Cortex of kidney (tissue), 1 donor: ENCODE measurements at places on chromosomes 5 and 9.

DNA sequence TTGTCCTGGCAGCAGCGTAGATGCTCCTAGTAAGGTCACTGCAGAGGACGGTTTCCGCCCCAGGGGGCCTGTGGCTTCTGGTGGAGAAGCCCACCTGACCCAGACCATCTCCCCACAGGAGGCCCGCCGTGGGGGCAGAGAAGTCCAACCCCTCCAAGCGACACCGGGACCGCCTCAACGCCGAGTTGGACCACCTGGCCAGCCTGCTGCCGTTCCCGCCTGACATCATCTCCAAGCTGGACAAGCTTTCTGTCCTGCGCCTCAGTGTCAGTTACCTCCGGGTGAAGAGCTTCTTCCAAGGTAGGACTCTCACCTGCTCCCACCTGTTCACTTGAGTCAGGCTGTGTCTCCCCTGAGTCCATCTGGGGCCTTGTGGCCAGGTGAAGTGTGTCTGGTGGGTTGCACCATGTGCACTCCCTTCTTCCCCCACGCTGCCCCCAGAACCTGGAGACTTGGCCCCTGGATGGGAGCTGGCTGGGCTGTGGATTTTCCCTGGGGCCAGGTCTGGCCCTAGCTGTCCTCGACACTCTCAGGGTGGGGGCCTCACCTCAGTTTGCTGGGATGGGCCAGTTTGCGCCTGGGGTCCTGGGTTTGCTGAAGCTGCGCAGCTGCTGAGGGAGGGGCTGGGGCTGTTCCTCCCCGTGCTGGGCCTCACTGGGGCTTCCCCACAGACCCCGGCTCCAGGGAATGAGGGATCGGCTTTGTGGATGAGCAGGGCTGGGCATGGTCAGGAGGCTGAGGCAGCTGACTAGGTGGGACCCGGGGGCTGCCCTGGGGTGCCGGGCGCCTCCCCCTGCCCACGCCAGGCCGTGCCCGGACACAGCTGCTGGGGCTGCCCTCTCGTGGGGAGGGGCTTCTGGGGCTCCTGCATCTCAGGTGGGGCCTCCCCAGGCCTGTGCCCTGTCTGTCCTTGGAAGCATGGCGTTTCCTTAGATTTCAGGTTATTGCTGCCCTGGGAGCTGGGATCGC is 32.4 kb downstream of the AHRR start:
- no peak for DNase-seq

- DNase-seq: no peak
Measured at GRCh38 chr9:4303006-4303405, 3.1 kb upstream of the GLIS3 start.

- DNase-seq: no peak
Measured at GRCh38 chr9:131394464-131395156, 724 bp downstream of the PRRC2B start.

- DNase-seq: no peak
Measured at GRCh38 chr9:130191749-130192120, 19.5 kb downstream of the NCS1 start.

DNA sequence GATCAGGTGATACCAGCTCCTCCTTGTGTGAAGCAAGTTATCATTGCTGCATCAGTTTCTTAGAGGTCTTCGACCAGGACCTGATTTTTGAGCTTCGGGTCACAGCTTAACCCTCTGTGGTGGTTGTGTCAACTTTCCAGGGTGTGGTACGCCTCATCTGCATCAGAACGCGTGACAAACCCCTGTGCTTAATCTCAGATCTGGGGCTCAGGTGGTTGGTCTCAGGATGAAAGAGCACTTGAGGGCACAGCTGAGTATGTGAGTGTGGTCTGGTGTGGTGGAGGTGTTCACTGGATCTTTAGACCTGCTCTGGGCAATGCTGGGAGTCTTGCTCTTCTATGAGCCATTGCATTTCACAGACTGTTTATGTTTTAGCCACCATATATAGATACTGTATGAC is 64.1 kb downstream of the OSTF1 start:
- no peak for DNase-seq

- DNase-seq: no peak
Measured at GRCh38 chr5:73022471-73023169, 66.8 kb downstream of the FCHO2 start.

GRCh38 chr5:38585816-38586215 is 29.4 kb upstream of the LIFR start:
- DNase-seq: no peak

DNA sequence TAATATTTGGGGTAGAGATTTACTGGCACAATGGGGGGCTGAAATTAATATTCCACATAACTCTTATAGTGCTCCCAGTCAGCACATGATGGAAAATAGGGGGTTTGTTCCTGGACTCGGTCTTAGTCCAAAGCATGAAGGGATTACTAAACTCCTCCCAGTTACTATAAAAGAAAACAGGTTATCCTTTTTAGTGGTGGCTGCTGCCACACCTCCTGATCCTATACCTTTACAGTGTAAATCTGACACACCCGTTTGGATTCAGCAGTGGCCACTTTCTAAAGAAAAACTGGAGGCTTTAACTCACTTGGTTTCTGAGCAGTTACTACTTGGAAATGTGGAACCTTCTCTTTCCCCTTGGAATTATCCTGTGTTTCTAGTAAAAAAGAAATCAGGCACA is 572.9 kb upstream of the PTGER4 start:
- DNase-seq: no peak

GRCh38 chr5:155624597-155625241 is 611.2 kb downstream of the KIF4B start:
- no peak for DNase-seq

DNA sequence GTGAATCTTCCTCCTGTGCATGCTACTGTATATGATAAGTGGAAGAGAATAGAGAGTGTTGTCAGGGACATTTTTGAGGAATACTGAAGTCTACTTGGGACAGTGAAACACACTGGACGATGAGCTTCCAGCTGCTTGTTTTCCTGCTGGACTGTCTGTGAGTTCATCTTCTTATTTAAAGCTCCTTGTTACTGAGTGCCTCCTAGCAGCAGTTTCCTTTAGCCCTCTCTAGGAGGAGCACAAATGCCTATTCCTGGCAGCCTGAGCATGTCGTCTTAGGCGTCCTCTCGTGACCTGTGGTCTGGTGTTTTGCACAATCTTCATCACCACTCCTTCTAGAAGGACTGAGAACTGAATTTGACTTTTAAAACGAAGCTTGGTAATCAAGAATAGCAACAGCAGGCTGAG is 43.8 kb downstream of the ANKRD33B start:
- DNase-seq: no peak

- no peak for DNase-seq
Measured at GRCh38 chr5:169584998-169585451, 1.5 kb downstream of the SPDL1 start.

GRCh38 chr5:85998656-85999055 is 619.1 kb upstream of the COX7C start:
- DNase-seq: no peak

DNA sequence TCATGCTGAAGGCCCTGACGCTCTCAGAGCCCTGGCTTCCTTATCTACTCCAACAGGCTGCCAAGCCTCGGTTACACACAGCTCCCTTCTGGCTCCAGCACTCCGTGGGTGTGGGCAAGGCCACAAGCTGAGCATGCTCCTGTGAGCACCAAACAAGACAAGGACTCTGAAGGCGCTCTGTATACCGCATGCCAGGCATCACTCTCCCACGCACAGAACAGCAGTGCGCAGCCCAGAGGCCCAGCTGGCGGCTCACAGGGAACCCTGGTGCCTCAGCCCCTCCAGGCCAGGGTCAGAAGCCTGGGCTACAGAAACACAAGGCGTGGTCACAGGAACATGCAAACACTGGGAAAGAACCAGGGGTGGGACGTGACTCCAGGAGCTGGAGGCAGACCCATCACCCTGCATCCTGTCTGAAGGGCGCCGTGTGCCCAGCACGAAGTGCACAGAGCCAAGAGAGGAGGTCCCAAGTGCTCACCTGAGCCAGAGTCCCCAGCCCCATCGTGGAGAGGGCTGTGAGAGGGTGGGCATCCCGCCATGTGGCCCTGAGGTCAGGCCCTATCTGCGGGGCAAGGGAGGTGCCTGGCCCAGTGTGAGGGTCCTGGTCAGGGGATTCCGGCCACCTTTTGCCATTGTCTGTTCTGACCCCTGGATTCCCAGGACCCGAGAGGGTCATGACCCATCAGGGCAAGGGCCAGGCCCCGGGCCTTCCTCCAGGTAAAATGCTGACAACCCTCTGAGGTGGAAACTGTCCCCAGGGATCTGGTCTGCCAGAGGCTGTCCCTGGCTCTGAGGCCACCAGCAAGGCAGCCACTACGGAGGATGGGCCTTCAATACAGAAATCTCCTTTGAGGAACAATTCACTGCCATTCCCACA is 54.7 kb downstream of the COL23A1 start:
- DNase-seq: no peak

DNA sequence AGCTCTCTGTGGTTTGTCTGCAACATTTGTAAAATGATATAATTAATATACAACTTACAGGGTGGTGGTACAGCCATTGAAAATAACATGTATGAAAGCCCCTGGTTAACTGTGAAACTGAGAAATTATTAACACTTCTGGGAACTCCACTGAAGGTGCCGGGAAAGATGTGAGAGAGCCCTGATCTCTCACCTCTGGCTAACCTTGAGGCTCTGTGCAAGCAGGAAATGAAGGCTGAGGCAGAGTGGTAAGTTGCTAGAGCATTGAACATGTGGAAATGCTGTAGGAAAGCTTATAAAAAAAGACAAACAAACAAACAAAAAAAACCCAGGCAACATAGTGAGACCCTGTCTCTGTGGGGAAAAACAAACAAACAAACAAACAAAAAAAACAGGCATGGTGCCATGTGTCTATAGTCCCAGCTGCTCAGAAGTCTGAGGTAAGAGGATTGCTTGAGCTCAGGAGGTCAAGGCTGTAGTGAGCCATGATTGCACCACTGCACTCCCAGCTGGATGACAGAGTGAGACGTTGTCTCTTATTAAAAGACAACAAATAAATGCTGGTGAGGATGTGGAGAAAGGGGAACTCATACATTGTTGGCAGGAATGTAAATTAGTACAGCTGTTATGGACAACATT is 7.5 kb downstream of the CATSPER3 start:
- DNase-seq: no peak

GRCh38 chr5:17356551-17356950 is 139.1 kb downstream of the BASP1 start:
- DNase-seq: no peak

DNA sequence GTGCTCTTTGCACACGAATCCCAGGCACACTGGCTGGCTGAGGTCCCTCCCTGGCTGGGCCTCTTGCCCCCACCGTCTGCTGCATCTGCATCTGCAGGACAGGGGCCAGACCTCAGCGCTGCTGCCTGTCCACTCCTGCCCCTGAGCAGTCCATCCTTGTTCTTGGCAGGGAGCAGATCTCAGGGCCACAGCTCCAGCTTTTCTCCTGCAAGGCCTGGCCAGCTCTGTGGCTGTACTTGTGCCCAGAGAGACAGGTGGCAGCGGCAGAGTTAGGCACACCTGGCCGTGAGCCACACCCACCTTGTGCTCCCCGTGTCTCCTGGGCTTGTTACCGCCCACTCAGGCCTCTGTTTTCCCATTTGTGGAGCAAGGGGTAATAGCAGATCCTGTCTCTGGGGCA is 13.9 kb downstream of the NEK6 start:
- no peak for DNase-seq

- no peak for DNase-seq
Measured at GRCh38 chr5:76271836-76272235, 131.2 kb upstream of the IQGAP2 start.

DNA sequence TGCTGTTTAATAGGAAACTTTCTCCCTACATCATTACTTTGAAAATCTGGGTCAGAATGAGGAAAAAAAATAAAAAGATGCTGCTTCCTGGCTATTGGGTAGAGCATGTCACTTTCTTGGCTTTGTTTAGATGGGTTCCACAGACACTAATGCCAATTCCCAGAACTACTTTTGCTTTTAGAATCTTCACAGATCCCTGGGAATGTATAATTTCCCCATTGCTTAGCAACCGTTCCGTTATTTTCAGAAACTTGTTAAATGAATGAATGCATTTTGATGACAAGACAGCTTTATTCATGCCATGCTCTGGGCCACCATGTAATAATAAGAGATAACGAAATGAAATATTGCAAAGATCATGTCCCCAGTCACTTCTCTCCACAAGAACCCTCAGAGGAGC is 126.5 kb upstream of the TRPC7 start:
- DNase-seq: no peak

- DNase-seq: no peak
Measured at GRCh38 chr5:122183098-122183787, 53.9 kb downstream of the ZNF474 start.

GRCh38 chr9:93899609-93900435 is 55.3 kb downstream of the BARX1 start:
- no peak for DNase-seq

DNA sequence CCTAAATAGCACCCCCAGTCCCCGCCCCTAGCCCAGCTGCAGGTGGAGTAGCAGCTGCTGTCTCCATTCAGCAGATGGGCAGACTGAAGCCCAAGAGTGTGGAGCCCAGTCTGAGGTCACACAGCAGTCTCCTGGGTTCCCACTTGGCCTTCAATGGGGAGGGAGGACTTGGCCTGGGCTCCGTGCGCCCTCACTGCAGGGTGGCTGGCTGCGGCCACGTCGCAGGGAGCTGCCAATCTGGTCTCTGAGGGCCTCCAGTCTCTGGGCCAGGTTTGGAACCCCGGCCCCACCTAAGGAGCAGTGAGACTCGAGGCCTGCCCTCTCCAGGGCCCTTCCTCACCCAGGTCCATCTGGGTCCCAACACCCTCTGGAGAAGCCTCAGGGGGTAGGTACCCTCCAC is 7.4 kb downstream of the KIF12 start:
- no peak for DNase-seq

GRCh38 chr5:95390812-95391492 is at the start of gene FAM81B:
Gene FAM81B (plus strand): TSS chr5:95391366. CDS start chr5:95391390, 24 bp downstream.
- no peak for DNase-seq

- no peak for DNase-seq
Measured at GRCh38 chr9:37468620-37469019, 3.4 kb upstream of the ZBTB5 start.

DNA sequence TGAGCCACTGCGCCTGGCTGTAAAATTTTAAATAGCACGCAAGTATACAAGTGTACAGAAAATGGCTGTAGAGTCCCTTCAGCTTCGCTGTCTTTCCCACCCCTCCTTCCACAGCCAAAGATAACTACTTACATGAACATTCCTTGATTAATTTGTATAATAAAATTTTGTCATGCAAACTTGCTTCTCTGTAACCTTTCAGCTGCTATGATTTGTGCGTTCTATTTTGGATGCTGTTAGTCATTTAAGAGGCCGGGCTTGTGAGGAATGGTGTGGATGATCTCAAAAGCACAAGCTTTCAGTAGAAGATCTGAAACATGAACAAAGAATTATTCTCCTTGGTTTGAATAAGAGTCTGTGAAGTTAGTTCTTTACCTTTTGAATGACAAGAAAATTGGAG is 115.0 kb upstream of the TLE1 start:
- DNase-seq: no peak
